ENCODE measurements at places on chromosomes 1 and 21.

GRCh38 chr21:18499761-18500376, 96.3 kb upstream of the TMPRSS15 start:
- DNase-seq = peak; percentile 1

DNA sequence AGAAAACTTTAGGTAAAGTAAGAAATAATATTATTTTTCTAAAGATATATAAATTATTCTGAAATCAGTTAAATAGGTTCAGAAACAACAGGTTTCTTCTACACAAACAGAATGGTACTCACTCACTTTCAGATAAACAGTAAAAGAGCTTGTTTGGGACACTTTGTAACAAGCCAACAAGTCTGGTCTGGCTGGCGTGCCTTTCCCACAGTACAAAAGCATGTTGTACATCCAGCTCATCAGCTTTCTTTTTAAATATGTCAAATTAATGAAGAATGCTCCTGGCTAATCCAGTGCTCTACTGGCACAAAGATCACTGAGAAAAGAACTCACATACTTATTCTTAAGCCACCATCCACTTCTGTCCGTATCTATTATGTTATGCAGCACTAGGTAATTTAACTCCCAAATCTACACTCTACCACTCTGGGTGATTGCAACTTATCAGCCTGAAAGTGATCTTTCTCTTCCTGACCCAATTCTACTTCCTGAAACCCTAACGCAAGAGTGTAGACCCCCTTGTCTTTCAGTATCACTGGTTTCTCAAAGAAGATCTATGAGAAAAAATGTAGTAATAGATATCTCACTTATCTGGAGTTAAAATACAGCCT, 32.6 kb downstream of the TRIT1 start:
- no peak for DNase-seq

DNA sequence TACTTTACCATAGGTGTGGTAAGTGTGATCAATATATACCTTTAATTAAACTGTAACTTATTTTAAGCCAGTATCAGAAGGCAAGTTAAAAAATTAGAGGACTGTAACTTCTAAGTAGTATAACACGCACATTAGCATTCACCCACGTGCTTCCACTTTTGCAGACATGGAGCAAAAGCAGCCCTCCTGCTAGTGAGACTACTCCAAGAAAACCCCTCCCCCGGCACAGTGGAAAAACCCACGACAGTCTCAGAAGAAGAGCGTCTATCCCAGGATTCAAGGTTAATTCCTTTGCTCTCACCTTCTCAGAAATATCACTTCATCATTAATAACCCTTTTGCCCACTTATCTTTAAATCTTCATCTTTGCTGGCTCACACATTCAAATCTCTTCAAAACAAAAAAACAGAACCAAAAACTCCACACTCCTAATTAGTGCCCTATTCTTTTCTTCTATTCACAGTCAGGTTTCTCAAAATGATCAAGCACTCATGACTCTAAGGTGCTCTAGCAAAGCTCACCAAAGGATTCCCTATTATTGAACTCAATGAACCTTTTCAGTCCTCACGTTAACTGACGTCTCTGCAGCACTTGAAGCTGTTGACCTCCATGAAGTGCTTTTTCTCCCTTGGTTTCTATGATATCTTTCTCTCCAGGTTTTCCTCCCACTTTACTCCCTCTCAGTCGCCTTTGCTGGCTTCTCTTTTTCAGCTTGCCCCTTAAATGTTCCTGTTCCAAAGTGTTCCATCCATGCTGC, 213.5 kb downstream of the SMYD3 start:
- no peak for DNase-seq

- DNase-seq = no peak
Observed at GRCh38 chr1:23211955-23212354, 5.3 kb downstream of the HTR1D start.

GRCh38 chr1:234620272-234621126, 10.5 kb upstream of the IRF2BP2 start:
- no peak for DNase-seq

- DNase-seq = no peak
Observed at GRCh38 chr1:91537281-91537986, 36.8 kb downstream of the CDC7 start.

DNA sequence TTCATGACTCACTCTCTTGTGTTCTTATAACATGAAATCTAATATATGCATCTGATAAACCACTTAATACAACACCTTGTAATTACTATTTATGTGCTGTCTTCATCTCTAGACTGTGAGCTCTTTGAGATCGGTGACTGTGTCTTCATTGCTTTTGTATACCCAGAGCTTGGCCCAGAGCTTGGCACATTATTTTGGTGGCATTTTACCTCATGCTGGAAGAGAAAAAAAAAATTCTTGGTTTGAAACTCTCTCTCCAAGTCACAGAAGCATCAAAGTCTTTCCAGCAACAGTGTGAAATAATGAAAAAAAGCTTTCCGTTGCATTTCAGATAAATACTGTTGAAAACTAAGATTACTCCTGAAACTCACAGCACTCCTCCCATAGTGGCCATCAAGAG, 451.6 kb downstream of the NUF2 start:
- DNase-seq = no peak

GRCh38 chr1:58649555-58649954, 50.3 kb downstream of the MYSM1 start:
- no peak for DNase-seq

- DNase-seq = no peak
Observed at GRCh38 chr1:221053889-221054288, 174.6 kb downstream of the HLX start.

- DNase-seq = no peak
Observed at GRCh38 chr1:166133857-166134256, 32.9 kb downstream of the FAM78B start.

GRCh38 chr1:229950020-229950419, 117.0 kb upstream of the GALNT2 start:
- DNase-seq = no peak

- no peak for DNase-seq
Observed at GRCh38 chr1:37628026-37628556, 6.6 kb downstream of the RSPO1 start.

DNA sequence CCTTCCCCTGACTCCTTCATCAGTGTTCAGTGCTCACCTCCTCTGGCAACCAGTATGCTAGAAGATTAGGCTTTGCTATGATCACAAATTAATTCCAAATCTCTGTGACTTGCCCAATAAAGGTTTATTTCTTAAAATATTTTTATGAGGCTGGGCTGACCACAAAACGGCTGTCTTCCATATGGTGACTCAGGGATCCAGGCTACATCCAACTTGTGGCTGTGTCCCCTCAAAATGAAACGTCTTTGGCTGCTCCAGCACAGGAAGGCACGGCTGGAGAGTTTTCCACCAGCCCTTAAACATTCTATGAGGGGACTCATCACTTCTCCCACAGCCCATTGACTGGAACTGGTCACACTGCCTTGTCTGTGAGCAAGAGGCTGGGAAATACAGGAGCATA, 131.5 kb downstream of the HUNK start:
- DNase-seq = no peak

DNA sequence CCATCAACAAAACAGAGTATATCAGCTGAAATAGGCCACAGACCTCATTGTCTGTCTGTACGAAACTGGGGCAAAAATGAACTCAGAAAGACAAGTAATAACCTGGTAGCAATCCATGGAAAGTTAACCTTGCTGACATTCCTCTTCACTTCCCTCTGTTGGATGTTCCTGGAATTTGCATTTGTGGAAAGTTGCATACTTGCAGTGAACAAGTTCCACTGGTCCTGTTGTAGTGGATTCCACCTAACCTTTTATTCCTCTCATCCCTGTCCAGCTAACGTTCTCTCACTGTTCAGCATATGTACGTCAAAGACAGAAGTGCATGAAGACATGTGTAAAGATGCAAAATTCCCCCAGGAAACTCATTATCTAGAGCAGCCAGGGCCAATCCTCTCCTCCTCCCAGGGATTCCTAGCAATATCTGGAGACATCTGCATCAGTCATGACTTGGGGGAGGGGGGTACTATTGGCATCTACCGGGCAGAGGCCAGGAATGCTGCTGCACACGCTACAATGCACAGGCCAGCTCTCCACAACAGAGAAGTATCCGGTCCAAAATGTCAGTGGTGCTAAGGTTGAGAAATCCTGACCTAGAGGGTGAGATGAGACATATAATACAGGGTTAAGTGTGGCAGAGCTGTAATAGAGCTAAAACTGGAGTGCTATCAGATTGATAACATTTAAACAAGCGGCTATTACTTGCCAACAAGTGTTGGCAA, 8.2 kb downstream of the LPAR3 start:
- DNase-seq = no peak

- no peak for DNase-seq
Observed at GRCh38 chr1:151953409-151954094, 40.1 kb downstream of the S100A10 start.

DNA sequence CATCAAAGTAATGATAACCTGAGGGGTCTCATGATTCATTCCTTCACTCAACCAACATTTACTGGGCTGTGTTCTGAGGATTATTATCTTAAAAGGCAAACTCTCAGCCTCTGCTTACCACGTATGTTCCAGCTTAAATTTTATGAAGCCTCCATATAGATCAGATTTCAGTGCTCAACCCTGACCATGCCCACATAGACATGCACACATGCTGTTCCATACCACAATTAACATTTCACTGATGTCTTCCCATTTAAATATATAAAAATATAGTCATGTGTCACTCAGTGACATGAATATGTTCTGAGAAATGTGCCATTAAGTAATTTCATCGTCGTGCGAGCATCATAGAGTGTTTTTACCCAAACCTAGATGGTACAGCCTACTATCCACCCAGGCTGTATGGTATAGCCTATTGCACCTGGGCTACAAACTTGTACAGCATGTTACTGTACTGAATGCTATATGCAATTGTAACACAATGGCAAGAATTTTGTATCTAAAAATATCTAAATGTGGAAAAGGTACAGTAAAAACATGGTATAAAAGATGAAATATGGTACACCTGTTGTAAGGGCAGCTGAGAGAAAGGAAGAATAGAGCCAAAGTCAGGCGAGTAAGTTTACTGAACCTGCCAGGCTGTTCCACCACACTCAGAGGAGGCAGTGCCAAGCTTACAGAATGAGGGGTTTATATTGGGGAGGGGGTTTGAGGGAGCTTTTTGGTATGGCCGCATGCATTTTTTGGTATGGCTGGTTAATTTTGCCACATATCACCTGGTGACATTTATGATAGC, 134.7 kb upstream of the ETV3 start:
- no peak for DNase-seq

- DNase-seq = no peak
Observed at GRCh38 chr1:205970486-205970885, 27.2 kb upstream of the SLC26A9 start.

- DNase-seq = no peak
Observed at GRCh38 chr1:55662875-55663274, 447.7 kb upstream of the USP24 start.

DNA sequence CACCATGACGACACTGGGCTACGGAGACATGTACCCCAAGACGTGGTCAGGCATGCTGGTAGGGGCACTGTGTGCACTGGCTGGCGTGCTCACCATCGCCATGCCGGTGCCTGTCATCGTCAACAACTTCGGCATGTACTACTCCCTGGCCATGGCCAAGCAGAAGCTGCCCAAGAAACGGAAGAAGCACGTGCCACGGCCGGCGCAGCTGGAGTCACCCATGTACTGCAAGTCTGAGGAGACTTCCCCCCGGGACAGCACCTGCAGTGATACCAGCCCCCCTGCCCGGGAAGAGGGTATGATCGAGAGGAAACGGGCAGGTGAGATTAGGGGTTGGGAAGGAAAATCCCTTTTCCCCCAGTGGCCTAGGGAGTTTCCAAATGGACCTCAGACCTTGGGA, 13.5 kb downstream of the KCNC4 start:
- no peak for DNase-seq

GRCh38 chr1:152917794-152918193, 9.4 kb downstream of the IVL start:
- no peak for DNase-seq

GRCh38 chr1:79726321-79726720, 719.8 kb upstream of the ADGRL4 start:
- DNase-seq = no peak

- no peak for DNase-seq
Observed at GRCh38 chr1:211695135-211695816, 19.9 kb upstream of the NEK2 start.

GRCh38 chr1:86245566-86246190, 89.1 kb upstream of the COL24A1 start:
- DNase-seq = no peak

DNA sequence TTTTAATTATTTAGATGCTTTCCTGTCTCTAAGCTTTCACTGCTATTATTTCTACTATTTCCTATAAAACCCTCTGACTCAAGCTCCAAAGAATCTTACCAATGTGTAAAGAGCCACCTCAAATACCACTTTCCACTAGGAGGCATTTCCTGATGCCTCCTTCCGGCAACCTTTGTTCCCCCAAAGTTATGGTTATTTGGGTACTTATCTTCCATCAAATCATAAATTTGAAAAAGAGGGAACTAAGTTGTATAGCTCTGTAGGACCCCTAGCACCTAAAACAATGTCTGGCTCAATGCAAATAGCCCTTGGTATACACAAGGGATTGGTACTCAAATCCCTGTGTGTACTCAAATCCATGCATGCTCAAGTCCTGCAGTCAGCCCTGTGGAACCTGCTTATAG, 79.6 kb downstream of the NME7 start:
- DNase-seq = no peak

GRCh38 chr1:196400478-196401451, 207.5 kb downstream of the KCNT2 start:
- DNase-seq = no peak

DNA sequence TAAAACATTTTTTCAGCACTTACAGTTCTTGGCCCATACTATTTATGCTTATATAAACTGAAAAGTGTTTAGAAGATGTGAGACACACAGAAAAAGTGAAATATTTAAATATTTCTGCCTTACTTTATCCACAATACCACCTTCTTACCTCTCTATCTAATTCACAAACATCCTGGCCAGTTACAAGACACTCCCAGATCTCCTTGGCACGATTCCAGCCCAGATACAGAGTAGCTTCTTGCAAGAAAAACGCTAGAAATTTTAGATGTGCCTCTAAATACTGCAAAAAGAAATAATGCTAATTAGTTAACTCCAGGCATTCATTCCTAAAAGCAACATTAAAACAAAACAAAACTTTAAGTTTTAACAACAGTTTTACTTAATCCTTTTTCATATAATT, 68.4 kb downstream of the USP24 start:
- no peak for DNase-seq

GRCh38 chr1:61278966-61279365, 196.6 kb downstream of the NFIA start:
- no peak for DNase-seq

- peak; percentile 67 for DNase-seq
Observed at GRCh38 chr1:16009030-16009460, 5.0 kb downstream of the SRARP start.

DNA sequence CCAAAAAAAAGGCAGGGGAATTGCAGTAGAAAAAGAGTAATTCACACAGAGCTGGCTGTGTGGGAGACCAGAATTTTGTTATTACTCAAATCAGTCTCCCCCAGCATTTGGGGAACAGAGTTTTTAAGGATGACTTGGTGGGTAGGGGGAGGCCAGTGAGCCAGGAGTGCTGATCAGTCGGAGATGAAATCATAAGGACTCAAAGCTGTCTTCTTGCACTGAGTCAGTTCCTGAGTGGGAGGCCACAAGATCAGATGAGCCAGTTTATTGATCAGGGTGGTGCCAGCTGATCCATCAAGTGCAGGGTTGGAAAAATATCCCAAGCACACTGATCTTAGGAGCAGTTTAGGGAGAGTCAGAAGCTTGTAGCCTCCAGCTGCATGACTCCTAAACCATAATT, 23.7 kb upstream of the EDARADD start:
- no peak for DNase-seq

All from germinal center (tissue), 1 donor.